ENCODE measurements at places on chromosomes 16 and 17.
A peak's percentile ranks its signal among the peaks of the same experiment; 100 is the strongest.

DNA sequence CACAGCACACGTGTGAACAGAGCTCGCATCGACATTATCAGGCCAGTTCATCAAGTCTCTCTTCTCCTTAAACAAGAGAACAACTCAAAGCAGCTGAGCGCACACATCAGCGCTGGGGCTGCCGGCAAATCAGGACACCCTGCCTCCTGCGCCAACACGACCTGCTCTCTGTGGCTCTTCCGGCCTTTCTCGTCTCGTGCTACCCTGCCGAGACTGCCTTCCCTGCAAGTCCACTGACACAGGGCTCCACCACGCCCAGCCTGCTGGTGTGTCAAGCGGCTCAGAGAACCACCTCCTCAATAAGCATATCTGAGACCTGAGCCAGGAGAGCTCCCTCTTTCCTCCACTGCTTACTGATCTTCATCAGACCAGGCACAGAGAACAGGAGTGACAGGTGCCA lies 96.9 kb downstream of the ZNF778 start:
- DNase-seq = no peak

GRCh38 chr17:42784409-42784808 lies 4.0 kb downstream of the WNK4 start:
- no peak for DNase-seq

DNA sequence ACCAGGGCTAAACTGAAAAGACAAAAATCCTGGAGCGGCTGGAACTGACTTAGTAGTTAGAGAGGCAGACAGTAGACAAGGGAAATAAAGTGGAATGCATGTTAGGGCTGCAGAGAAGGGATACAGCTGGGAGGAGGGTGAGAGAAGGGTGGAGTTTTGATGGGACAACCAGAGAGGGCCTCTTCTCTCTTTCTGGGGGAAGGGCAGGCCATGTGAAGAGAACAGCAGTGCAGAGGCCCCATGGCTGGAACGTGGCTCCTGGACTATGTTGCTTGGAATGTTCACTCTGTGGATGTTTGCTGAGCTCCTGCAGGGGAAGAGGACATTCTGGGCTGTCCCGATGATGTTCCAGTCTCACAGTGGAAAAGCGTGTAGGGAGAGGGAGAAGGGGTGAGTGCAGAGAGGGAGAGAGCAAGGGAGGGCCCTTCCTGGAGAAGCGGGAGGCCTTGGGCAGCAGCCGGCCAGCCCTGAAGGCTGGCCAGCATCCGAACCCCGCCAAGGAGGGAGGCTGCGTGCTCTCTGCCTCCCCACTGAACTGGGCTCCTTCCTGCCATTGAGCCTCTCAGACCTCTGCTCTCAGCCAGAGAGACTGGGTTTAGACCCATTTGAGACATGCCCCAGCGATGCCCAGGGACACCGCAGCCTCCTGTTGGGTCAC lies 33.1 kb upstream of the GSE1 start:
- no peak for DNase-seq

DNA sequence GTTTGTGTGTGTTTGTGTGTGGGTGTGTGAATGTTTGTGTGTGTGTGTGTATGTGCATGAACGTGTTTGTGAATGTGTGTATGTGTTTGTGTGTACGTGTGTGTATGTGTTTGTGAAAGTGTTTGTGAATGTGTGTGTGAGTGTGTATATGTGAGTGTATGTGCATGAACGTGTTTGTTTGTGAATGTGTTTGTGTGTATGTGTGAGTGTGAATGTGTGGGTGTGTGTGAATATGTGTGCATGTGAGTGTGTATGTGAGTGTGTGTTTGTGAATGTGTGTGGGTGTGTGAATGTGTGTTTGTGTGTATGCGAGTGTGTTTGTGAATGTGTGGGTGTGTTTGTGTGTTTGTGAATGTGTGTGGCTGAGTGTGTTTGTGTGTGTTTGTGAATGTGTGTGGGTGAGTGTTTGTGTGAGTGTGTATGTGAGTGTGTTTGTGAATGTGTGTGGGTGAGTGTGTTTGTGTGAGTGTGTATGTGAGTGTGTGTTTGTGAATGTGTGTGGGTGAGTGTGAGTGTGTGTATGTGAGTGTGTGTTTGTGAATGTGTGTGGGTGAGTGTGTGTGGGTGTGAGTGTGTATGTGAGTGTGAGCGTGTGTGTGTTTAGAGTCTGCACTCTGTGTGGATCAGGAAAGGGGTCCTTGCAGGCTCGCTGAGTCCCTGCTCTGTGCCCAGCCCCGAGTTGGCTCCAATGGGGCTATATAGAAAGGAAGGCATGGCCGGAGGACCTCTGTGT lies 890 bp upstream of the CD300A start:
- no peak for DNase-seq

- peak; percentile 4 for DNase-seq
These were observed 29.4 kb downstream of the TANC2 start for GRCh38 chr17:62995377-62995885.

GRCh38 chr17:79812353-79813258 lies 15.7 kb upstream of the CBX8 start:
- DNase-seq = no peak

- no peak for DNase-seq
These were observed 4.5 kb upstream of the NAT9 start for GRCh38 chr17:74780443-74781238.

GRCh38 chr17:9139695-9140094 lies 118.4 kb downstream of the NTN1 start:
- no peak for DNase-seq

- DNase-seq = no peak
These were observed 178.1 kb upstream of the SDK2 start for GRCh38 chr17:73822371-73822770.

- no peak for DNase-seq
These were observed 85.7 kb upstream of the XYLT1 start for GRCh38 chr16:17556276-17557052.

DNA sequence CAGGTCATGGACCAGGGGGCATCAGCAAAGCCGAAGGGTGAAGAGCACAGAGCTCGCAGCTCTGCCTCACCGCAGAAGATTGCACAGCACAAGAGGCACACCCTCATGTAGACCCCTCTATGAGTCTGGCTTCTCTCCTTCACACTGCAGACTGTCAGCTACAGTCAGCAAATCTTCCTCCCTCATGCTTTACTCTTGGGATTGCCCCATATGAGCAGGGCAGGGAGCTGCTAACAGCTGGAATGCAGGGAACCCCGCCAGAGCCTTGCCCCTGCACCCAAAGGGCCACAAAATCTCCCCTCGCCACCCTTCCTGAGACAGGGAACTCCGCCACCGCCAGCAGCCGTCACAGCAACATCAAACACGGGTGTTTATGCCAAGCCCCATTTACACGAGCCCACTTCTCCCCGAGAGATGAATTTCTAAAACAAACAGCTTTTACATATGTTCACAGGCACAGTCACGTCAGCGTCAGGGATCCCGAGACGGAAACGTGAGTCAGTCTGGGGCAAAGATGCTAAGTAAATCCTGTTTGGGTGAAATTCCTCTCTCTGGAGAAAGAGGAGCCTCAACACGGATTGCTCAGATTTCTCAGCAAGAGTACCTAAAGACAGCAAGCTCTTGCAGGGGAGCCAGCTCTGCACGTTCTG lies 121.9 kb downstream of the CDYL2 start:
- no peak for DNase-seq

- no peak for DNase-seq
These were observed 49.9 kb downstream of the FBXL20 start for GRCh38 chr17:39351508-39351907.

DNA sequence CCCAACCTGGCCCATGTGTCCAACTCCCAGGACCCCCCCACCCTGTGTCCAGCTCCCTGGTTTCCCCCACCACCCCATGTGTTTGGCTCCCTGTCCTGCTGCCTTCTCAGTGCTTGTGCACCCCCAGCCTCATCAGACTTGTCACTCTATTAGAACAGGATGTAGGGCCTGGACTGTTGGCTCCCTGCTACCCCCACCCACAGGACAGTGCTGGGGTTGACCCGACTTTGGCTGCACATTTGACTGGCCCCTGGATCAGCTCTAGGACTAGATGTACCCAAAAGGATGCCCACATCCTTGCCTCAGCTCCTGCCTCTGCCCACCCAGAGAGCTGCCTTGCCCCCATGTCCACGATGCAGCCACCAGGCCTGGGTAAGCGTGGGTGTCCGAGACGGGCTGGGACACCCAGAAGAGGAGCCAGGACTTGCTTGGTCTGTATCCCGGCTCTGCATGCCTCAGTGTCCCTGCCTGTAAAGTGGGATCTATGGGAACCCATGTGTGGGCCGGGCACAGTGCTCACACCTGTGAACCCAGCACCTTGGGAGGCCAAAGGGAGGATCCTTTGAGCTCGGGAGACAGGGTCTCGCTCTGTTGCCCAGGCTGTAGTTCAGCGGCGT lies 1.5 kb upstream of the CCDC57 start:
- no peak for DNase-seq

GRCh38 chr16:1990101-1990350 lies 256 bp downstream of the SYNGR3 start:
- DNase-seq = no peak

DNA sequence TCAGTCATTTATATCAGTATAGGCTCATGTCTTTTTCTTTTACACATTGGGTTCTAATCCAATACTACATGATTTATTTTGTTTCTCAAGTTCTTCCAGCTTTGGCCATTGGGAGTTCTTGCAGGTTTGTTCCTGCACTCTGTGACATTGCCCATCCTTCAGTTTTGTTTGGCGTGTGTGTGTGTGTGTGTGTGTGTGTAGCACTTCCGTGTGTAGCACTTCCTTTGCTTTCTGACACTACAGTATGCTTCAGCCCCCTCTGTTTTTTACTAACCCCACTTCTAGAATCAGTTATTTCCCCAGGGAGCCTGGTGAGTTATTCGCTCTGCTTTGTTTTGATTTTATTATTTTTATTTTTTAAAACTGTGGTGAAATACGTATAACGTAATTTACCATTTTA lies 75.6 kb upstream of the LGALS9 start:
- no peak for DNase-seq

GRCh38 chr17:5825717-5826330 lies 241.5 kb upstream of the NLRP1 start:
- DNase-seq = no peak

GRCh38 chr17:28460901-28461300 lies 12.5 kb upstream of the SLC13A2 start:
- DNase-seq = no peak
